ENCODE measurements at places on chromosomes 6 and 20.
A peak's percentile ranks its signal among the peaks of the same experiment; 100 is the strongest.

DNA sequence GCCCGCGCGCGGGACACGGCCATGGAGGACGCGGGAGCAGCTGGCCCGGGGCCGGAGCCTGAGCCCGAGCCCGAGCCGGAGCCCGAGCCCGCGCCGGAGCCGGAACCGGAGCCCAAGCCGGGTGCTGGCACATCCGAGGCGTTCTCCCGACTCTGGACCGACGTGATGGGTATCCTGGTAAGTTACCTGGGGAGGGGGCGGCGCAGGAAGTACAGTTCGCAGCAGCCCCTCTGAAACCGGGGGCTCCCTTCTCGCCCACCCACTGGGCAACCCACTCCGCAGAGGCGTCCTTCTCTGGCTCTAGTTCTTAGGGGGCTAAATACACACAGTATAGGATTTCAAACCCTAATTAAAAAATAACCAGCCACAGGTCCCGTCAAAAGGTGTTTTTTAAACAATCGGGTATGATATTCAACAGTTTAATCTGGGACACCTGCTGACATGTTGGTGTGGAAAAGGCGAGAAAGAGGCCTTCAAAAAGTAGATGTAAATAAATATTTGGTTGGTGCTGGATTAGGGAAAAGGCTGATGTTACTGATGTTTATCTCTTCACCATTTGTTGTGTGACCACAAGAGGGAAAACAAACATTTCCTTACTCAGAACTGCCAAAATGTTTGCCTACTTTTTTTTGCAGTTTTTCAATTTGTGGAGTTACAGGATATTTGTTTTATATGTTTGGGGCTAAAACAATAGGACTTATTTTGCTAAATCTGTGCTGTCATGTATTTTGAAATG lies 577 bp downstream of the SASH1 start:
- DNase-seq, result no peak

DNA sequence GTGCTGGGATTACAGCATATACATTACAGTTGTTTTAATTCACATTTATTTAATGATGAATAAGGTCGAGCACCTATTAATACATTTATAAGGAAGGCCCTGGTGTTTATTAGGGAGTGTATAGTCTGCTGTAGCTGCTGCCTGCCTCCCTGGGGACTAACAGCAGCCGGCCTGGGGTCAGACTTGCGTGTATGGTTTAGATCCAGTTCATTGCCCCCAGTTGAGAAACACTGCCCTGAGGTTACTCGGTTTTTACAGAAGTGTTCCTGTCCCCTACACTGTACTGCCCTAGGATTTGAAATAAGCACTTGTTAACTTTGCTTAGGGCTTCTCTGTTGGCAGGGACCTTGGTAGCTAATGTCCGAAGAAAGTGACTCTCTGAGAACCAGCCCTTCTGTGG lies 4.0 kb downstream of the TTPAL start:
- no peak for DNase-seq

- DNase-seq, result peak; percentile 53
These were observed 658 bp downstream of the RIN2 start for GRCh38 chr20:19758501-19759331.

GRCh38 chr6:138645976-138646640 lies 127.5 kb upstream of the CCDC28A start:
- no peak for DNase-seq

DNA sequence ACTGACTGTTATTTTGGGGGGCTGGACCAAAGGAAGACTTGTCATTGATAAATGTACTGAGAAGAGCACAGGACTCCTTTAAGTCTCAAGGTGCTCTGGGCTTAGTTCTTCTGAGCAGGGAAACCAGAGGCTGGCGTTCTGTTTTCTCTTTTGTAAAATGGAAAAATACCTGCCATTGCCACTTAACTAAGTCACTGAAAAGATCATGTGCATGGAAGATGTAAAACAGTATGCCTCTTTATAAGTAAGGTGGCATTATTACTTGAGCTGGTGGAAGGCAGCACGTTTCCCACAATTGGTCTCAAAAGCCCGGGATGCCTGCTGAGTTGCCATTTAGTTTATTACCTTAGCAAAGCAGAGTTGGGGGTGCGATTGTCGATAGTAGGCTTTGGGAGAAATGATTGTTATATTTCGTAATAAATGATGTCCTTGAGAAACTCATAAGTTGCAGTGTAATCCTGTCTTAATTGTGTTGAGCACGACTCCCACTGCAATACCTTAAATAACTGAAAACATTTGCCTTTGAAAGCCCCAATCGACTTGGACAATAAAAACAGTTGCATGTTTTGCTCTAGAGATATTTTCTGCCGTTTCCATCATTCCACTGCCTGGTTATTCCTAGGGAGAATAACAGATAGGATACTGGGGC lies 3.6 kb downstream of the JARID2 start:
- DNase-seq, result no peak

DNA sequence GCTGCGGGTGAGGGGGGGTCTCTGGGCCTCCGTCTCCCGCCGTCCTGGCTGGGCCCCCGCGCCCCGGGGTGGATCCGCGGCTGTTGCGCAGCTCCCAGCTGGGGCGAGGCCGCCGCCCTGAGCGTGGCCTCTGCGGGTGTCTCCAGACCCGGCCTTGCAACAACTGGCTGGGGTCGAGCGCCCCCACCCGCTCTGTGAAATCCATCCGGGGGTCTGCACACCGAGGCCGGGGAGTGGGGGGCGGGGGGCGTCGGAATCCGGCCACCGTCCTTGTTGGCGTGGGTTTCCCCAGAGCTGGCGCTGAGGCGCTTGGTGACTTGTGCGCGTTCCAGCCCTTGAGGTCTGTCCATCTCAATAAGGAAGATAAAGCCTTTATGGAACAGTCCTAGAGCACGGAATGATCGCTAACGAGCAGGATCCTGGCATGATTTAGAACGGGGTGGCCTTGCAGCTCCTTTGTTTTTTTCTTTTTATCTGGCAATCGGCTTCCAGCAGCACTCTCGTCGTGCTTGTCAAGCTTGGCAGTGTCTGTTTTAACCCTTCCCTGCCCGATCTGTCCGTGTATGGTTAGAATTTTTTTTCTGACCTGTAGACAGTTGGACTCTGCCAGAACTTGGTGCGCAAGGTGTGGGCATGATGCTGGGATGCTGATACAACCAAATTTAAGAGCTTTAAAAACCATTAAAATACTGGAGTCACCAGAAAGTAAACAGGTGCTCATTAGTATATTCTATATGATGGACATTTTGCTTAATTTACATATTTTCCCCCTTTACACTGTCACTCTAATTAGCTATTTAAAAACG lies 675 bp downstream of the DSTN start:
- peak; percentile 3 for DNase-seq

DNA sequence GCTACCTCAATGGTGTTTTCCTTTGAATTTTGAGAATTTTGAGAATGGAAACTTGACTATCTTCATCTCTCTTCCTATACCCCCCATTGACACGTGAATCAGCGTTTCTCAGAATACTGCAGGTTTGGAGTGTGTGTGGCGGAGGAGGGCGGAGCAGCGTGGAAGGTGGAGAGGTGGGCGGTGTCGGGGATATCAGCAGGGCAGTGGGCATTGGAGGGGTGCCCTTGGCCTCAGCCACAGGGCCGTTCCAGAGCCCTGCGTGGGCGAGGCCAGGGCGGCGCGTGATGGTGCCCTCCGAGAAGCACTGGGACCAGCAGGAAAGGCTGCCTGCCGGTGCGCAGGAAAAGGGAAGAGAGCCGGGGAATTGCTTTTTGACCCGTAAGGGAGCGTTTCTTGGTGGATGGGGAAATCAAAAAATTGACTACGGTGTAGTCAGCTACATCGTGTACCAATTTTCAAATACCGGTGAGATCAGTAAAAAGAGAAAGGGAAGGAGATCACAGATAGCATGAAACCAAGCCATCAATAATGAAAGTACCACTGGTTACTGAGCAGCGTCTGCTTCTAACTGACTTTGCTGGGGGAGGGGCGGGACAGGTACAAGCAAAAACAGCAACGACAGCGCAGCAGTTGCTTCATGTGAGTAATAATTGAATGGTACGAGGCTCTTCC lies 82.7 kb upstream of the DUSP22 start:
- DNase-seq, result no peak

DNA sequence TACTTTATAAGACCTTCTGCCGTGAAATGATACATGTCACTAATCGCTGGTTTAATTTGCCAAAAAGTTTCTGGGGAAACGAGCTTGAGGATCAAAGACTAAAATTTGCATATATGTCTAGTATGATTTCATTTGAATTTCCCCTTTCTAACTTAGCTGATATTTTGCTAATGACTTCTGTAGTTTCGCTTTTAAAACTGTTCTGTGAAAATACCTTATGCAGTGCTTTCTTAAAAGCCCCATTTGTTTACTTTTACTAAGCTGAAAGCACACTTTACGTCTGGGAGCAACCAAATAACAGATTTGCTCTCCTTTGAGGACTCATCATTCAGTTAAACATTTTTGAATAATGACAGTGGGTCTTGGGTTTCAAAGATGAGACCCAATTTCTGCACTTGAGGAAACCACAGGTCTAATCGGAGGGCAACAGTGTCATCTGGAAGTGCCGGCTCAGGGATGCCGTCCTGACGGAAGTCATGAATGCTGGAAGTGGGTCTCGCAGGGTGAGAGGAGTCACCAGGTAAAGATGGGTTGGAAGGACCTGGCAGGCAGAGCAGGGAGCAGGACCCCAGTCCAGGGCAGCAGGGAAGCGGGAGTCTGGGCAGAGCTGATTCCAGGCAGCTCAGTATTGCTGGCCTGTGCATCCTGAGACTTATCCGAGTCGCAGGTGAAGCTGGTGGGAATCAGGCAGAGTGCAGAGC lies 33.2 kb downstream of the PLEKHG1 start:
- DNase-seq, result no peak

DNA sequence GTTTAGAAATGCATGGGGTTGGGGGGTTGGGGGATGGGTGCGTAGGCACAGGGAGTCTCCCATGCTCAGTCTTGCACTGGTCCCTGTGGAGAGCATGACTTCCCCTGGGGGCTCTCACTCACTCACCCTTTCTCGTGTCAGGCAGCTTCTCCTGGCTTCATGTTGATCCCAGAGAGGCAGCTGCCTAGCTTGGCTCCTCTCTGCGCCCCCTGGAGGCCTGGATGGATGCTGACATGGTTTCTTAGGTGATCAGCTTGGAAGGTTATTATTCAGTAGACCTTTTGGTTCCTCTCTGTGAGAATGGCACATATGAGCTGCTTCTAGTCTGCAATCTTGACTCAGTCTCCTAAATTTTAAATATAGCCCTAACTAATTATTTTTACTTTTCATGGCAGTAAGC lies 109.3 kb upstream of the FAM83B start:
- no peak for DNase-seq

- no peak for DNase-seq
These were observed 20.0 kb downstream of the VEGFA start for GRCh38 chr6:43790031-43790430.

DNA sequence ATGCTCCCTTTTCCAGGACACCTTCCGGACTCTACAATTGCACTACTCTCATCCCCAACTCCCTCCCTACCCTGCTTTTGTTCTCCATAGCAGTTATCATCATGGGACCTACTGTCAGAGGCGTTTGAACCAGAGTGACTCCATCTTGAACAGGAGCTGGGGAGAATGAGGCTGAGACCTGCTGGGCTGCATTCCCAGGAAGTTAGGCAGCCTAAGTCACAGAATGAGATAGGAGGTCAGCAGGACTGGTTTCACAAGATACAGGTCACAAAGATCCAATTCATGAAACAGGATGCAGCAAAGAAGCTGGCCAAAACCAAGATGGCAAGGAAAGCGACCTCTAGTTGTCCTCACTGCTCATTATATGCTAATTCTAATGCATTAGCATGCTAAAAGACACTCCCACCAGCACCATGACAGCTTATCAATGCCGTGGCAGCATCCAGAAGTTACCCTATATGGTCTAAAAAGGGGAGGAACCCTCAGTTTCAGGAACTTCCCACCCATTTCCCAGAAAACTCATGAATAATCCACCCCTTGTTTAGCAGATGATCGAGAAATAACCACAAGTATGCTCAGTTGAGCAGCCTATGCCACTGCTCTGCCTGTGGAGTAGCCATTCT lies 15.6 kb downstream of the SLC13A3 start:
- DNase-seq, result no peak

DNA sequence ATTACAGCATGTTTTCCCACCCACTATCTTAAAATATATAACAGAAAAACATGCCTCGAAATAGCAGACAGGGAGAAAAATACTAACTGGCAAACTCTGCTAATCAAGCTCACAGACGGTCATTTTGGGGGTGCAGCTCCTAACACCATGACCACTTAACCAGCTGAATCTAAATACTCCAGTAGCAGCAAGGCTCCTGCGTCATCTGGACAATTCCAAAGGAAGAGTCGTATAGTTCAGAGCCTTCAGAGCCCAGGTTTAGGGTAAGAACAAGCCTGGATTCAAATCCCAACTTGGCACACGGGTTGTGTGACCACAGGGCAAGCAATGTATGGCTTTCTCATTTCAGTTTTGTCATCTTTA lies 81.3 kb upstream of the COL21A1 start:
- DNase-seq, result no peak

GRCh38 chr6:62392291-62392690 lies 106.3 kb upstream of the KHDRBS2 start:
- DNase-seq, result no peak

- no peak for DNase-seq
These were observed 5.9 kb downstream of the WRNIP1 start for GRCh38 chr6:2771079-2771478.

DNA sequence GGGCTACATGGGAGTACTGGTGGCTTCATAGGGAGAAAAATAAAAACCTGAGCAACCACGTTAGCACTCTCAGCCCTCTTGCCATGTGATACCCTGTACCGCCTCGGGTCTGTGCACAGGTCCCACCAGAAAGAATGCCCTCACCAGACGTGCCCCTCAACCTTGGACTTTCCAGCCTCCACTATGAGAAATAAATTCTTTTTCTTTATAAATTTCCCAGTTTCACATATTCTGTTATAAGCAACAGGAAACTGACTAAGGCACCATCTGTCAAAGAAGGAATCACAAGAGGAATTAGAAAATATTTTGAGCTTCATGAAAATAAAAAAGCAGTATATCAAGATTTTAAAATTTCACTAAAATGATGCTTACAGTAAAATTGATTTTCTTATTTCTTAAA lies 168.4 kb upstream of the BMP5 start:
- DNase-seq, result no peak

DNA sequence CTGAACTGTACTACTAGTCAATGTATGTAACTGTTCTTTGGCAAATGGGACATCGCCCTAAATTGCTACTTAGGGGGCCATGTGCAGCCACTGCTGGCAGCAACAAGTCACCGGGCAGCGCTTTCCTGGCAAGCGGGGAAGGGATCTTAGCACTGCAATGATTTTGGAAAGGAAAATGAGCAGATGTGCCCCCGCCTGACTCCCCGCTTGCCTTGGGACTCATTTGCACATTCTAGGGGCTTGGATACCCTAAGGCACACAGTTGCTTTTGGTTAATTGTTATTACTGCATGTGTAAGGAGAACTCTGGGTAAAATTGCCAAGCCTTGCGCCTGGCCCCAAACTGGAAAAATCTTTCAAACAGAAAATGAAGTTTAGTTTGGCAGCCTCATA lies 32.2 kb downstream of the CD83 start:
- DNase-seq, result no peak
